DMS 273 treated with DMSO at 0.1 percent for 48 hours (cell line): ENCODE measurements at places on chromosomes 5 and 9.

GRCh38 chr9:123401879-123402513, 46.0 kb downstream of the CRB2 start:
- DNase-seq: peak; percentile 6

GRCh38 chr5:126921241-126922091, 108.9 kb downstream of the MARCHF3 start:
- DNase-seq: no peak

DNA sequence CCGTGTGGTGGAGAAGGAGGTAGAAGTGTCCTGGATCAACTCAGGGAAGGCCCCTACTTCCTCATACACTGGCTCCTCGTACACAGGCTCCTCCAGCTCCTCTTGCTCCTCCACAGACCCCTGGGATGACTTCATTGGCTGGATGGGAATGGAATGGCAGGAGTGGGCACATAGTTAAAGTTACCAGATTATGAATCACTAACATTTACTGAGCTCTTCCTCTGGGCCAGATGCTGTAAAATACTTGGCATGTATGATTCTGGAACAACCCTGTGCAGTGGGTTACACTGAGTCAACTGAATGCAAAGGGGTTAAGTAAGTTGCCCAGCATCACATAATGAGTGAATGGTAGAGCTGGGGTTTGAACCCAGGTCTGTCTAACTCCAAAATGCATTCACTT, 3.1 kb upstream of the FCHSD1 start:
- DNase-seq: no peak

- DNase-seq: no peak
These were observed 42.4 kb downstream of the MRRF start for GRCh38 chr9:122307061-122307460.

- no peak for DNase-seq
These were observed 375.9 kb upstream of the TLE4 start for GRCh38 chr9:79195879-79196278.

- DNase-seq: peak; percentile 8
These were observed 260.3 kb upstream of the ADAMTS16 start for GRCh38 chr5:4879693-4880303.

DNA sequence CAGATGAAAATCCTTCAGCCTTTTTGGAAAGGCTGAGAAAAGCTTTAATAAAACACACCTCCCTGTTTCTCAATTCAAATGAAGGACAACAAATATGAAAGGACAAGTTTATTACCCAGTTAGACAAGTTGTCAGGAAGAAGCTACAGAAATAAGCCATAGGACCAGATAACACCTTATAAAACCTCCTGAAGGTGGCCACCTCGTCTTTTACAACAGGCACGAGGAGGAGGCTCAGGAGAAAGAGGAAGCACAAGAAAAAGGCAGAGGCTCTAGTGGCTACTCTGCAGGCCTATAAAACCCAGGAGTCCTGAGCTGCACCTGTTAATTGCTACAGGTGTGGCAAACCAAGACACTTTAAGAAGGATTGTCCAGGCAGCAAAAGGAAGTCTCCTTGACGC, 352.1 kb upstream of the CDH18 start:
- DNase-seq: no peak

DNA sequence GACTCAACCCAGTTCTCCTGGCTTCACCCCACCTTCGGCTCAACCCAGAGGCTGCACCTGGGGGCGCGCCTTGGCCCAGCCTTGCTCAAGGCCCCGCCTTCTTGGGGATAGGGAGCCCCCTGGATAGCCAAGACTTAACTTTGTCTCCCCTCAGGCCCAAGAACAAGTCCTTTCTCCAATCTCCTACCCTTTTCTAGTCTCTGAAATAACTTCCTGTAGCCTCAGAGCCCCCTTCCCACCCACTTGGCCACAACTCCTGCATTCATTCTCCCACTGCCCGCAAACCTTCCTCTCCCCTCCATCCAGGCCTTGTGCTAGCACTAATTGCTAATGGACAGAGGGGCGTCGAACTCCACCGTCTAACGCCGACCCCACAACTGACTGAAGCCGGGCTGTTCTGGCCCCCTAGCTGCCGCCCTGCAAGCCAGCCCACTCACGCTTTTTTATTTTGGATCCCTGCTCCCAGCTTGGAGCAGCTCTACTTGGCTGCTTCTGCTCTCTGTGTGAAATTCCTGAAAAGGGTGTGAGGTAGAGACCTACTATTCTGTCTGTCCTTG, 579 bp upstream of the ASTN2 start:
- no peak for DNase-seq
